NCI-H2081 (cell line): ENCODE measurements at places on chromosomes 2 and 18.

DNA sequence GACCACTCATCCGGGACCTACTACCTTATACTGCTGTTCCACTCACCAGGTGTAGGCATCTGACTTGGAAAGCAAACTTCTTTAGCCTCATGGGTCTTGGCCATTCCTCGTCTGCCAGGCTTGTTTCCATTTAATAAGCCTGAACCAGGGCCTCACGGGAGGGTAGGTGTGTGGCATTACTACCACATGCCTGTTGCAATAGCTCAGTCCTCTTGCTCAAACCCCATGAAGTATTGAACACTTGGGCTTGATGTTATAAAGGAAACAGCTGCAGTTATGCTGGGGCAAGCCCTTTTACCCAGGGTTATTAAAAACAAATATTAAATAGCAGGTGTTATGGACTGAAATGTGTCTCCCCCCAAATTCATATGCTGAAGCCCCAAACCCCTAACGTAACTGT is 21.2 kb downstream of the MRPL44 start:
- no peak for DNase-seq

- no peak for DNase-seq
Measured at GRCh38 chr2:9110893-9111569, 95.6 kb upstream of the ASAP2 start.

GRCh38 chr2:145599756-145600155 is 1079.8 kb upstream of the ZEB2 start:
- no peak for DNase-seq

- peak; percentile 32 for DNase-seq
Measured at GRCh38 chr18:25875551-25876240, 214.7 kb downstream of the SS18 start.

DNA sequence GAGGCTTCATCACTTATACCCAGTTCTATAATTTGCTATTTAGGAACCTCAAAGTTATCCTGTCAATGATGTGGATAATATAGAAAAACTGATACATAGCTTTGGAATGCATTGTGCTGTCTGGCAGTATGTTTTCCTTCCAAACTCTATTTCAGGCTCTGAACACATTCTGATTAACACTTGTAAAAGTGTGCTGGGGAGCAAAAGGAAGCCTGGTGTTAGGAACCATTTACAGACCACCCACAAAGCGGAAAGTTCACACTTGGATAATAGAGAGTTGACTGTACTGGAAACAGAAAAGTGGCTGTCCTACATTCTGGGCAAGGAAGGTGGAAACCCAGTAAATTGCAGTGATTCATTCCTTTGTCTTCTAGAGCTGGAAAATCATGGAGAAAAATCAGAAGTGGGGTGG is 114.5 kb upstream of the ZFP36L2 start:
- no peak for DNase-seq

- no peak for DNase-seq
Measured at GRCh38 chr2:129170570-129170969, 808.9 kb upstream of the RAB6C start.

GRCh38 chr2:239549711-239550255 is 149.0 kb upstream of the HDAC4 start:
- DNase-seq, result no peak

DNA sequence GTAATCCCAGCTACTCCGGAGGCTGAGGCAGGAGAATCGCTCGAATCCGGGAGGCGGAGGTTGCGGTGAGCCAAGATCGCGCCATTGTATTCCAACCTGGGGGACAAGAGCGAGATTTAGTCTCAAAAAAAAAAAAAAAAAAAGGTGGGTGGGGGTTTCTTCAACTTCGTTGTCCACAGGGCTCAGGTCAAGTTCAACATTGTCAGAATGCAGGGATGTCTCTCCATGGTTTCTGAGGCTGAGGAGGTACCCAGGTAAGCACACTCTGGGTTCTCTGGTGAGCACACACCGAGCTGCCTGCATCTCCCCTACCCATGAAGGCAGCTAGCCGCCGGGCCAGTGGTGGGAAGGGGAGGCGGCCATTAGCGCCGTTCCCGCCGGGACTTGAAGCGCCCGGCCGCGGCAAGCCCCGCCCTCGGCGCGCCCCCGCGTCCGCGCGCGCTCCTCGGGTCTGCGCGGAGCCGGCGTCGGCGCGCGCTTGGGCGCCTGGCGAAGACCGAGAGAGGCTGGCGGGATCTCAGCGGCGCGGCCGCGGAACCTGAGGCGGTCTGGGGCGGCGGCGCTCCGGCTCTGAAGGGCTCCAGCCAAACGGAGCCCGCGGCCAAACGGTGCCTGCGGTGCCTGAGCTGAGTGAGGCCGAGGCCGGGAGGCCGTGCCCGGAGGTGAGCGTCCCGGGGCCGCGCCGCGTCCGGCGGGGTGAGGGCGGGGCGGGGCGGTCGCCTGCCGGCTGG is at the start of gene UBXN2A:
Gene UBXN2A, plus strand, starts transcription at position 477 of the 731 bp plus-strand sequence. CDS start 17,852 bp downstream, outside the sequence.
- peak; percentile 87 for DNase-seq

- peak; percentile 38 for DNase-seq
Measured at GRCh38 chr18:68660354-68661183, 54.3 kb downstream of the TMX3 start.

- no peak for DNase-seq
Measured at GRCh38 chr18:4870177-4870773, 326.8 kb downstream of the AKAIN1 start.

DNA sequence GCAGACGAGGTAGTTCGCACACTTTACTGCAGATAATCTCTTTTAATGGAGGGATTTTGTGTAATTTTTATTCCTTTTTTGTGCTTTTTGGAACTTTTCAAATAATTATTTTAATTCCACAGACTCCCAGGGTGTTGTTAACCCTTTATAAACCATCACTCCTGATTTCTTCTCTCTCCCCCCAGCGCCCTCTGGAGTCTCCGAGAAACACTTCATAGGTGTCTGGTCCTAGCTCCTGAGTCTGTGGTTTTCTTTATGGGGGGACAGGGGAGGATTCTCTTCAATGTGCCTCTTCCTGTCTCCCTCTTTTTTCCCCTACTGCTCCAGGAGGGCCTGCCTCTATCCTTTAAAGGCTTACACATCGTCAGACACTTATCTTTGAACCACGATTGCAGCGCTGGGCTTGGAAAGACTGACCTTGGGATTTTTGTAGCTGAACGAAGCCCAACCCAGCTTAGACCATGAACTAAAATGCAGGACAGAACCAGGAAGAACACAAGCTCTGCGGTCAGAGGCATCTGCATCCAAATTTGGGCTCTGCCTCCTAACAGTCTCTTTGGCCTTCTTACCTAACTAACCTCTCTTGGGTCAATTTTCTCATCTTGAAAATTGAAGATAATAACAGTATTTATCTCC is 7.1 kb upstream of the PKDCC start:
- DNase-seq, result no peak

DNA sequence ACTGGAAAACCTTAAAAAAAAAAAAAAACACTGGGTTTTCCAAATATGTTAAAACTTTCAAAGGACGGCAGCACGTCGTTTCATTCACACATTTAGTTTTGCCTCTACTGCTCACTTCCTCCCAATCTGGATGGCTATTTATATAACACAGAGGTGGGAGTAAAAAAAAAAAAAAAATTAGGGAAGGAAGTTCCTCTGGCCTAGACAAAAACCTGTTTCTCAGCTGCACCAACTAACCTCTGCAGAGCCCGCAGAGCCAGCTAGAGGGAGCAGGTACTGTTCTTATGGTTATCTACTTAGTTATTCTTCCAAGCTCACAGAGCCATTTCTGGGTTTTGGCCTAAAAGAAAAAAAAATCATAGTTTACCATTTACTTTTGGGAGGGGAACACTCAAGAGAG is 28.1 kb downstream of the SLC1A4 start:
- DNase-seq, result no peak

DNA sequence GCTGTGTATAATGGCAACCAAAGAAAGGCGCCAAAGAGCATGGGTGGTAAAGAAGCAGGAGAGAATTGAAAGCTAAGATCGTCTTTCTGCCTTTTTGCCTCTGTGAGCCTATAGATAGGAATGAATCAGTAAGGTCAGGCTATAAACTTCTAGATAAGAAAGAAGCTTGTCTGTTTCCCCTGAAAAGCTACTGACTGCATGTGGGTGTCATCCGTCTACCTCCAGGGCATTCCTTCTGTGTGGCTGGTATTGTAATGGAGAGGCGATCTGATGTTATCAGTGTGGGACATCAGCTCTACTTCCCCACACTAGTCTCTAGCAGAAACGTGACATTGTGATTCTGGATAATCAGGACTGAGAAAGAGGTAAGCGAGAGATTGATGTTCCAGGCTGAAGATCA is 63.4 kb upstream of the PLA2R1 start:
- no peak for DNase-seq

DNA sequence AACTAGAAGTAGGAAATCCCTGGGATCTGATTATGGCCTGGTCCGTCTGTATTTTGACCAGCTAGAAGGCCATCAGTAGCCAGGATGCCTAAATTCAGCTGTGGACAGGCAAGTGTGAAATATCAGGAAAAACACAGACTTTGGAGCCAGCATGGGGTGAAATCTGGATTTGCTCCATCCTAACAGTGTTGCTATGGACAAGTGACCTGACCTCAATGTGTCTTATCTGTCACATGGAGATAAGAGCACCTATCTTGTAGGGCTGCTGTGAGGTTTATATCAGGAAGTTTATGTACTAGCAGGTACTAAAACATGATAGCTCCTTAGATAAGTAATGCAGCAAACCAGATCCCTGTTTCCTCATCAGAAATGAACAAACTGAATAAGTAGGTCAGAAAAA is 460.4 kb downstream of the STK39 start:
- DNase-seq, result no peak

DNA sequence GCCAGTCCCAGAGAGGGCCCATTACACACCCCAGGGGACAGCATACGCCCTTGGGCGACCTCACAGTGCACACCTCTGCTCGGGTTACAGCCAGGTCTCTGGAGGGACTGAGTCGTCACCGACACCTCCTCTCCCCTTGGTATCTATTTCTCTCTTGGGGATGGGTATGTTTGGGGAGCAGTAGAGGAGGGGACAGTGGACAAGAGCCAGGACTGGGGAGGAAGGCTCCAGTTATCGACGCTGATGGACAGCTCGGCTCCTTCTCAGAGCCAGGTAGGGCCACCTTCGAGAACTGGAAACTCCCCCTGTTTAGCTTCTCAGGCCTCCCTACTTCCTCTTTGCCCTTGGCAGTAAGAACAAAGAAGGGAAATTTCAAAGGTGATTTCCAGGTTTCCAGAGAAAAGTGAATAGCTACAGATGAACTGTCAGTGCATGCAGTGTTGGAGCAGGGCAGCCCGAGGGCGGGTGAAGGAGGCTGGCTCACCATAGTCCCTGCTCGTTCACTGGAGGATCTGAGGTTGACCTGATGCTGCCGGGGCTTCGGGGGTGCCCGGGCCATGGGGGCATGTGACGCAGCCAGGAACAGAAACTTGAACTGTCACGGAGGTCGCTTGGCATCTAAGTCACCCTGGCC is 4.4 kb upstream of the SEMA4C start:
- no peak for DNase-seq

DNA sequence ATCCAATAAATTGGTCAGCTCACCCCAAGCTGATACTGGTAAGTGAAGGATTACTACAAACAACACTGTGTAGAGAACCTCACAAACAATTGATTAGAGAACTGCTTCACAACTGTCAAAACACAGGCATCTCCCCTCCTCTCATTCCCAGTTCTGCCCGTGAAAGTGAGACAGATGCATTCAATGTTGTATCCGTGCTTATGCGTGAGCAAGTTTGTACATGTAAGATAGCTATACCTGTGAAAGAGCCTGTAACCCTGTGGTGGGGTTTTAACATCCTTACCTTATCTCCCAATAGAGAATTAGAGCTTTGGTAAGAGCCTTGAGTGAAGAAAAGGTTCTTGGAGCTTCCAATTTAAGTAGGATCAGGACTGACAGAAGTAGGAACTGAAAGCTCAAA is 9.1 kb downstream of the MARCHF4 start:
- DNase-seq, result no peak

- no peak for DNase-seq
Measured at GRCh38 chr2:220006152-220006621, 378.8 kb downstream of the SLC4A3 start.

DNA sequence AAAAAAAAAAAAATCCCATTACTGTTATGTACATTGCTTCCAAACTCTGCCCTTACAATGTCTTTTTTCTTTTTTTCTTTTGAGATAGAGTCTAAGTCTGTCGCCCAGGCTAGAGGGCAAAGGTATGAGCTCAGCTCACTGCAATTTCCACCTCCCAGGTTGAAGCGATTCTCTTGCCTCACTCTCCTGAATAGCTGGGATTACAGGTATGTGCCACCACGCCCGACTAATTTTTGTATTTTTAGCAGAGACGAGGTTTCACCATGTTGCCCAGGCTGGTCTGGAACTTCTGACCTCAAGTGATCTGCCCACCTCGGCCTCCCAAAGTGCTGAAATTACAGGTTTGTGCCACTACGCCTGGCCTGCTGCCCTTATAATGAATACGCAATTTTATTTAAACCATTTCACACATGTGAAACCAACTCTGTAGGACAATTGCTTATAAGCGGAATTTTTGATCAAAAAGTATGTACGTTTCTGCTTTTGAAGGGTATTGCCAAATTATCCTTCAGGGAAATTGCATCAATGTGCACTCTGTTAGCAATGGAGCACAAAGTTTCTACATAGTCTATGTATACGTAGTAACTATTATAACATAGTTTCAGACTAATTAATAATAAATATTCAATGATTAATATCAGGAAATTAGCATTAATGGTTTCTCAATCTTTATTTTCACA is 55.7 kb upstream of the ACTR3 start:
- DNase-seq, result no peak

DNA sequence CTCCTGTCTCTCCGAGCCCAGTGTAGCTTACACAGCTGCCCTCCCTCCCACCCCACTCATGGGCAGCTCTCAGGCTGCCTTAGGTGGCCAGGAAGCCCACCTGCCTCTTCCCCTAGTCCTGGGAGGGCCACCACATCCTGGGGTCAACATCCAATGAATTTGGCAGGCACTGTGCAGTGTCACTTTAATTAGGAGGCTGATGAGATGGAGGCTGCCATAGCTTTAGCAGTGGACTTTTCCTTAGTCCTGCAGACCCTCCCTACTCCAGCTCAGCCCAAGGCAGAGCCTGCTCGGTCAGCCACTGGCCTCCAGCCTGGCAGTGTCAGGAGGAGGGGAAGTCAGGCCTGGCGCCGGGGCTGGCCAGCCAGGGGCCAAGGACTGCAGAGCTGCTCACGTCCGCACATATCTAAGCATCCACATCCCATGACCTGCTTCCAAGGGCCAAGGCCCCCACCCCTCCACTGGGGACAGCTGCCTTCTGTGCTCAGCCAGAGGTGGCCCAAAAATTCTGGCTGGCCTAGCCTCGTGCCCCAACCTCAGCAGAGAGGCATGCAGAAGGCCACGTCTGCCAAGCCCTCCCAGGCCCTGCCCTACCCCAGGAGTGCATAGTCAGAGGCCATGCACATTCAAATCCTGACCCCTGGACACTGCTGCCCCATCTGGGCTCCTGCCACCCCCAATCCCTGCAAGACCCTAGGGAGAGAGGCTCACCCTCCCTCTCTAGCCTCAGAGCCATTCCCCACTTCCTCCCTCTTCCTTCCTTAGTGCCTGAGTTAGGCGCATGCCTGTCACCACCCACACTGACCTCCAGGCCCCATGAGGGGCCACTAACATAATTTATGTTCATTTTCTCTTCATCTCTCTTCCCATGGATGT is 33.1 kb downstream of the ADRA2B start:
- DNase-seq, result no peak

- no peak for DNase-seq
Measured at GRCh38 chr2:231411237-231411636, 15.7 kb downstream of the B3GNT7 start.
